ENCODE measurements at places on chromosomes 5 and 9. TPM values are rescaled to one million over a fixed set of nuclear protein-coding genes. Genes with fewer than 3 reads are reported as not detected.

DNA sequence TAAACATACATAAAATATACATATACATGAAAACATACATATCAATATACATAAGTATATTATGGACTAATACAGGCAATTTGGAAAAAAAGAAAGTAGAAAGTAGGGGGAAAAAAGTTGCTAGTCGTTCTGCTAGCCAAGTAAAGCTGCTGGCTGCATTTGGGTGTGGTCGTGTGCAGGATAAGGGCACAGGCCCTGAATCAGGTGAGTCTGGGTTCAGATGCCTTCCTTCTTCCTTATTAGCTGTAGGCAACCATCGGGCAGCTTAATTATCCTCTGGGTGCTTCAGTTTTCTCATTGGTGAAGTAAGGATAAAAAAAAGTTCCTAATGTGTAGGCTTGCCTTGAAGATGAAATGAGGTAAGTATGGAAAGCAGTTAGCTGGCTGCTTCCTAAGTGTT lies 59.2 kb upstream of the SPRY4 start:
- DNase-seq: peak; percentile 34

GRCh38 chr5:34608859-34609648 lies 47.1 kb upstream of the RAI14 start:
- DNase-seq: no peak

DNA sequence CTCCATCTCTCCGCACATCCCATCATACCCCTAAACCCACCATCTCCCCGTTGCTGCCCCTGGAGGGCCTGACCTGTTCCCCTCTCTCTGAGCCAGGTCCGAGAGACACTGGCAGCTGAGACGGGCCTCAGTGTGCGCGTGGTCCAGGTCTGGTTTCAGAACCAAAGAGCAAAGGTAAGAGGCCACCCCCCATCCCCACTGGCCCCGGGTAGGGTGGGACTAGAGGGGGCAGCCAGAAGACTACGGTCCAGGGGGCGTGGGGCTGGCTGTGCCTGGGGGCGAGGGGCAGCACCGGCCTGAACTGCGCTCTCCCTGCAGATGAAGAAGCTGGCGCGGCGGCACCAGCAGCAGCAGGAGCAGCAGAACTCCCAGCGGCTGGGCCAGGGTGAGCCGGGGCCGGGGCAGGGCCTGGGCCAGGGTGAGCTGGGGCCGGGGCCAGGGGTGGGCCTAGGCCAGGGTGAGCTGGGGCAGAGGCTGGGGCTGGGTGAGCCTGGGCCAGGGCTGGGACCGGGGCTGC lies 79.8 kb downstream of the LMX1B start:
- peak; percentile 10 for DNase-seq

GRCh38 chr5:173557123-173557903 lies 59.1 kb downstream of the BOD1 start:
- DNase-seq: no peak

GRCh38 chr9:110537841-110538646 lies 41.5 kb downstream of the SVEP1 start:
- DNase-seq: no peak

GRCh38 chr9:87579781-87580541 lies 82.3 kb downstream of the DAPK1 start:
- DNase-seq: no peak

- DNase-seq: no peak
Observed at GRCh38 chr9:106897751-106898150, 34.8 kb downstream of the ZNF462 start.

GRCh38 chr5:41305056-41305455 lies 91.7 kb upstream of the C6 start:
- no peak for DNase-seq

- DNase-seq: no peak
Observed at GRCh38 chr5:55897206-55897894, 46.2 kb downstream of the IL31RA start.

GRCh38 chr9:87497080-87497603 lies 525 bp upstream of the DAPK1 start:
- DNase-seq: no peak

- DNase-seq: no peak
Observed at GRCh38 chr9:69949396-69949795, 94.3 kb upstream of the MAMDC2 start.

GRCh38 chr5:72032788-72033187 lies 74.5 kb upstream of the MAP1B start:
- no peak for DNase-seq

DNA sequence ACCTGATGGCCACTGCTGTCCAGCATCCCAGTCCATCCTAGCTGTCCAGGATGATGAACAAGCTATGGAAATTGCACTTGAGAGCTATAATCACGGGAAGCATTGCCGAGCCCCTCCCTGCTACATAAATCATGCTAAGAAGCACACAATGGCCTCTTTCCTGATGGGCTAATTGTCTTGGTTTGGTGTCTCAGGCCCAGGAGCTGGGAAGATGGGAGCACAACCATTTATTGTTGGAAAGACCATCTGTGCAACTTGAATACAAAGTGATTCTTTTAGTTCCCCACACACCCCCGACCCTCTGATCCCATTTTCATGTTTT lies 80.4 kb downstream of the RGS3 start:
- DNase-seq: no peak

- no peak for DNase-seq
Observed at GRCh38 chr5:41009232-41009631, 61.9 kb downstream of the MROH2B start.

DNA sequence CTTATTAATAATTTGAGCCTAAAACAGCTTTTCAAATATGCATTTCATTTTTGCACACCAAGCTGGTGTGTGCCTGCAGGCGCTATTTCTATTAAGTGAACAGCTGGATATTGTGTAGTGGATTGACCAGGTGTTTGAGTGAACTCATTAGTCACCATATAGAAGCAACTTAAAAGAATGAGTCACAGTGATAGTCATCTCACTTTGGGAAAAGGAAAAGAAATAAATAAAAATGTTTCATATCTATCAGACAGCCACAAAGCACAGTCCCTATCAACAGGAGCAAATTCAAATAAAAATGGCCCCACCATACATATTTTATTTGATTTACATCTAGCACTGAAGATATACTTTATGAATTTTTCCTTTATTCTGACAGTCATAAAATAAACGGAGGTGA lies 456.5 kb upstream of the CDH9 start:
- no peak for DNase-seq

DNA sequence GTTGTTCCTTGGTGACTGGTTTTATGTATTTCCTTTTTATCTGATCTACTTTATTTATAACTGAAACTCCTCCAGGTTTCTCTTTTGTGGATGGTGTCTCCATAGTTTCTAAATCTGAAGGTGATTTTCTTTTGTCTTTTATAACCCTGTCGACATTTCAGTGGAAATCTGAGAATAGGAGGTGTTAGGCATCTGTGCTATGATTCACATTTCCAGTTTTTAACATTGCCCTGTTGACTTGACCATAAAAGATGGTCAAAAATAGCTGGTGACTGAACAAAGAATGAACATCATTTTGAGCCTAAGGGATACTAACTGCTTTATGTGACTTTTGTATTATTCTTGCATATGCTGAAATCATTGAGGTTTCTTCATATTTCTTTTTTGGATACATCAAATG lies 190.5 kb downstream of the PCSK1 start:
- no peak for DNase-seq

DNA sequence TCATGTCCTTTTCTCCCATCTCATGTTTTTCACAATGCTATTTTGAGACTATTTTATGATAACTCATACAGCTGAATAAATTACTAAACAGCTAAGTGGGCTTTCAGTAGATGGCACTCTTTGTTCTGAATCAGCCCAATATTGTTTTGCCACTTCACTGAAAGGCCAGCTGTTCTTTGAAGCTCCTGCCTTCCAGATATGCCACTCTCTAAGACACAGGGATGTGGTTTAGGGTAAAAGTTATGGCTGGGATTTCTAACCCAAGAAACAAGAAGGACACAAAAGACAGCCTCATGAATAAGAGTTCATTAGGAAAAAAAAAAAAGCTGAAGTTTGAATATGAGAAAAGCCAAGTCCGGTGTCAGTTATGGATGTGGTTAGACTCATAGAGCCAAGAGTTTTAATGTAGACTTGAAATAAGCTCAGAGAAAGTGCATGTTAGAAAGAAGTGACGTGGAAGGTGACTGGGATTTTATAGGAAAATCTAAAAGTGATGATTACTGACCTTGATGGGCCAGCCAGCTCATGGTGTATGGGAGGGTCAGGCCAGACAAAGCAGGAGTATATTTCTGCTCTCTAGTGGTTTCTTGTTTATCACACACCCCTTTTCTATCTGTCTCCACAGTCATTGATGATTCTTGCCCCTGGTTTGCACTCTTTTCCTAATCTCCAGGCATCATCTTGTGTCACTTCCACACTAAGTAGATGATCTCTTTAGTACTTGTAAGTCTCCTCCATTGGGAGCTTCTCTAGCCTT lies 488.5 kb downstream of the NR2F1-AS1 start:
- DNase-seq: no peak

Gene SLC34A3
- not detected for total RNA-seq

Gene CD180
- total RNA-seq: 2.0 TPM

Gene MRPL41
- 136 TPM for total RNA-seq

Gene HK3
- total RNA-seq: 4.4 TPM

Gene HAVCR1
- total RNA-seq: 16.3 TPM

Gene PKD2L2
- not detected for total RNA-seq

Gene SLC6A7
- 30.4 TPM for total RNA-seq

Gene C9orf50
- total RNA-seq: 0.36 TPM

Gene IL5
- not detected for total RNA-seq

Gene SMARCA2
- 92.5 TPM for total RNA-seq

Gene DNAJC18
- 2.4 TPM for total RNA-seq

Gene ELAVL2
- total RNA-seq: 1.3 TPM

Gene PCDHA2
- not detected for total RNA-seq

Gene ADRB2
- total RNA-seq: 0.55 TPM
